ENCODE measurements at places on chromosomes 3 and 15. TPM values are rescaled to one million over a fixed set of nuclear protein-coding genes. Genes with fewer than 3 reads are reported as not detected.

GRCh38 chr3:24323272-24323671 is 171.4 kb downstream of the THRB start:
- H3K4me1 ChIP-seq = no peaks in the 10 kb centered on the region
- H3K36me3 ChIP-seq = no peaks in the 10 kb centered on the region
- no peak for DNase-seq
- H3K27me3 ChIP-seq = no peaks in the 10 kb centered on the region

GRCh38 chr3:196268284-196269163 is 19.0 kb downstream of the PCYT1A start:
- no peaks in the 10 kb centered on the region for H3K27me3 ChIP-seq
- DNase-seq = no peak
- no peaks in the 10 kb centered on the region for H3K36me3 ChIP-seq
- peaks cover 5% of the 10 kb centered on the region for H3K4me1 ChIP-seq

GRCh38 chr3:134464064-134464688 is 21.6 kb downstream of the ANAPC13 start:
- no peaks in the 10 kb centered on the region for H3K36me3 ChIP-seq
- peak; percentile 58 for DNase-seq
- peak overlapping the region; percentile 83 for H3K27ac ChIP-seq
- H3K27me3 ChIP-seq = no peaks in the 10 kb centered on the region

DNA sequence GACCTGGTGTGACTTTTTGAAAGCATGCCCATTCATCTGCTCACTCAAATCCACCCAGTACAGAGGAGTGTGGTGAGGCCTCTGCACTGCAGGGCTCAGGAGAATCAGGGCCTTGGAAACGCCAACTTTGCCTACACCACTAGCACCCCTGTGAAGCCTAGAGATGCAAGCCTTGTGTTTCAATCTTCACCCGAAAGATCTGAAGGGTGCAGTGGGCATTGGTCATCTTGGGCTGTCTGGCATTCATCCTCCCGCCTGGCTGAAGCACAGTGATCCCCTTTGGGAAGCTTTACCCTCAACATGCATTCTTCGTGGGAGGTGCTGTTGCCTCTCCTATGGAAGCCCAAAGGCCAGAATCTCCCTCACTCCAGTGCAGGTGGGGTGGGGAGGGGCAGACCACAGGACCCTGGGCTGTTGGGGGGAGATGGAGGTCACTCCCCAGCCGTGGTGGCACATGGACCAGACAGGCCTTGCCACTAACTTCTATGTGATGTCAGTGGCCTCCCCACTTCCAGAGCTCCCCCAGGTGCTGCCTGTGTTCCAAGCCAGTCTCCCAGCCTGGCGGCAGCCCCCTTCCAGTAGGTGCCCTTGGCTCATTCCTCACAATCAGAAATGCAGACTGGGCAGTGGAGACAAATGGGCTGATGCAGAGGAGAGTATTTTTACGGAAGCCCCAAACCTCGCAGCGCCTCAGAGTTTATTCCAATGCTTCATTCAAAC is 92.5 kb downstream of the ADAMTS17 start:
- H3K4me3 ChIP-seq = no peak overlapping the region
- H3K27ac ChIP-seq = no peak overlapping the region
- no peaks in the 10 kb centered on the region for H3K36me3 ChIP-seq
- DNase-seq = no peak

- no peak overlapping the region for H3K27ac ChIP-seq
- H3K27me3 ChIP-seq = no peaks in the 10 kb centered on the region
- H3K4me3 ChIP-seq = no peak overlapping the region
- no peak for DNase-seq
- no peaks in the 10 kb centered on the region for H3K36me3 ChIP-seq
These were observed 72.3 kb downstream of the BLM start for GRCh38 chr15:90789462-90789861.

GRCh38 chr3:140636406-140637138 is 41.3 kb upstream of the TRIM42 start:
- no peak overlapping the region for H3K4me3 ChIP-seq
- no peaks in the 10 kb centered on the region for H3K4me1 ChIP-seq
- no peak overlapping the region for H3K27ac ChIP-seq
- no peaks in the 10 kb centered on the region for H3K36me3 ChIP-seq
- DNase-seq = no peak

DNA sequence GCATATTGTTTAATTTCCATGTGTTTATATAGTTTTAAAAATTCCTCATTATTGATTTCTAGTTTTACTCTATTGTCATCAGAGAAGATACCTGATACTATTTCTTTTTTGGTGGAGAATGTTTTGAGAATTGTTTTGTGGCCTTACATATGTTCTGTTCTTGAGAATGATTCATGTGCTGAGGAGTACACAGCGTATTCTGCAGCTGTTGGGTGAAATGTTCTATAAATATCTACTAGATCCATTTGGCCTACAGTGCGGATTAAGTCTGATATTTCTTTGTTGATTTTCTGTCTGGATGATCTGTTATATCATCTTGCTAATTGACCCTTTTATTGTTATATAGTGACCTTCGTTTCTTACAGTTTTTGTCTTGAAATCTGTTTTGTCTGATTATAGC is 109.7 kb downstream of the UBE2E2 start:
- H3K27me3 ChIP-seq = no peaks in the 10 kb centered on the region
- H3K36me3 ChIP-seq = no peaks in the 10 kb centered on the region
- H3K4me1 ChIP-seq = no peaks in the 10 kb centered on the region

The HYAL3 gene
- total RNA-seq = 11.2 TPM
